Mesothelial cell of epicardium (in vitro differentiated cells): ENCODE measurements at places on chromosomes 4 and X.

DNA sequence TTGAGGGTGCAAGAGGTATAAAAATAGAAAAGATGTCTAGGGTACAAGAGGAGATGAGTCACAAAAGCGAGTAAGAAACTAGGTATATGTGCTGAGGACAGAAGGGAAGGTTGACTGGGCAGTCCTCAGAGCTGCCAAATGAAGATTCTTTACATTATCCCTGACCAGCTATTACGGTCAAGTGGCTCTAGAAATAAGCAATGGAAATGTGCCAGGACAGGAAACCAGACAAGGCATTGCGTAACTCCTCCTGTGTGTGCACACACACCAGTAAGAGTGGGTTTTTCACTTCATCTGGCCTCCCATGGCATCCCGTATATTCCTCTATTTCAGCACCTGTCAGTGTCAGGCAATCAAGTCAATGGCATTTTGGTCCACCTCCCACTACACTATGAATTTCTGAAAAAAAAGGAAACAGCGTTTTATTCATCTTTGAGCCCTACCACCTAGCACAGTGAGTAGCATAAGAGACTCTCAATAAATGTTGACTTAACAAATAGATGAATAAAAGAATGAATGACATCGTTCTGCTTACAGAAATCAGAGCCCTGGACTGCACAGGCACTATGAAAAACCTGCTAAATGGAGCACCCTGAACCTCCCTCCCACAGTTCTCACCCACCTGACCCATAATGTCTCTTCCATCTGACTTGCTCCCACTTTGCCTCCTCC lies 62.6 kb upstream of the KLF3 start:
- DNase-seq, result no peak

GRCh38 chr4:57430726-57431125 lies 320.5 kb upstream of the IGFBP7 start:
- DNase-seq, result no peak

DNA sequence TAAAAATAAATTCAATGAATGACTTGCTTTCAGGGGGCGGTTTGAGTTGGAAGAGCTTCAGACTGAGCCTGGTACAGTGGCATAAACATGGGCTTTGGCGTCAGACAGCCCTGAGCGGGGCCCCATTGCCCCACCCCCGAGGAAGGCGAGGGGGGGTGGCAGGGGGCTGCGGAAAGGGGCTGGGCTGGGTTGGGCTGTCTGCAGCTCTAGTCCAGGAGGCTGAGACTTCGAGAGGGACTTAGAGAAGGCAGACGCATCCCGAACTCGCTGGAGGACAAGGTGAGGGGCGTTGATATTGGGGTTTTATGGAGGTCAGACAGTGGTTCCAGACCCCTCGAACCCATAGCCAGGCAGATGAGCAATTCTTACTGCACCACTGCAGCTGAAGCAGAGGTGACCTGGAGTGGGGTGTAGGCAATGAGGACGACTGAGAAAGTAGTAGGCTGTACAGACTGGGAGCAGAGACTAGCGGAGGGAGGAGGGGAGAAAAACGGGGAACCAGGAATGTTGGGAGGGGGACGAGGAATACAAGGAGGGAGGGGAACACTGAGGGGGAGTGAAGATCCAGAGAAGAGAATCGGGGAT lies at the start of gene MAGED2:
Gene MAGED2 (plus strand): TSS at position 222 of the 585 bp plus-strand sequence. CDS start 1,587 bp downstream, outside the sequence.
- DNase-seq, result no peak

DNA sequence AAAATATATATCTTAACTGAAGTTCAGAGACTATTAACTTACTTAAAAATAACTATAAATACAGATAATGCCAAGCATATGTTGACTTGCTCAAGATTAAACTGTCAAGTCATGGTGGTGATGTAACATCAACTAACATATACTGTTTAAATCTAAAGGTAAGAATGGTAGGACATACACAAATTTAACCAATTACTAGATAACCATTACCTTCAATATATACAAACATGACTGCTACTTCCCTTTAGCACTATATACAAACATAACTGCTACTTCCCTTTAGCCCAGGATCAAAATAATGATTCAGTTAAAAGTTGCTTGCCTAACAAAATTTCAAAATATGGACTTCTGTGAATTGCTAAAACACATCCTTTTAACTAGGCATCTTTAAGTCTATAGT lies 14.9 kb downstream of the HNRNPD start:
- DNase-seq, result no peak

DNA sequence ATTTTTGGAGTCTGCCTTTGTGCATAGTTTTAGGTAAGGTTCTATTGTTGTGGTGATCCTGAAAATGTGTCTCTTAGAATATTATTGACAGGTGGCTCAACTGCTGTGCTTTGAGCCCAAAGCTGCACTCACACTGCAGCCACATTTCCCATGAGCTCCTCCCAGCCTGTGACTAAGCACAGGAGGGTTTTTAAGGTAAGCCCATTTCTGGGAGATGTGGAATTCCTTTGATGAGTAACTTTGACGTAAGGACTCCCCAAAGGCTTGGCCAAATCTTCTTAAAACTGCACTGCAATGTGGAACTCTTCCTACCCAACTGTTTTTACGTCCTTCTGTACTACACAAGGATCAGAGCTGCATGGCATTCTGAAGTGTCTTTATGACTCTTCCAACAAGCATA lies 20.0 kb upstream of the TMPRSS11A start:
- no peak for DNase-seq
